ENCODE measurements at places on chromosomes 2 and 18. TPM values are rescaled to one million over a fixed set of nuclear protein-coding genes. Genes with fewer than 3 reads are reported as not detected.

VIT gene
- 0.31 TPM for total RNA-seq

SNTG2 gene
- total RNA-seq = 8.7 TPM

MEP1B gene
- not detected for total RNA-seq

GPR45 gene
- total RNA-seq = 0.29 TPM

LHCGR gene
- not detected for total RNA-seq

SERPINB11 gene
- not detected for total RNA-seq

CAPN13 gene
- total RNA-seq = not detected

LOXHD1 gene
- total RNA-seq = not detected

ANKRD53 gene
- not detected for total RNA-seq

SFT2D3 gene
- total RNA-seq = 11.4 TPM

MARS2 gene
- 4.1 TPM for total RNA-seq

NTSR2 gene
- not detected for total RNA-seq

SYT4 gene
- not detected for total RNA-seq

SPP2 gene
- not detected for total RNA-seq

UGT1A4 gene
- total RNA-seq = not detected

C1QL2 gene
- not detected for total RNA-seq

SERPINB12 gene
- not detected for total RNA-seq

ADRA2B gene
- total RNA-seq = not detected

OR6B2 gene
- not detected for total RNA-seq

SERPINB2 gene
- total RNA-seq = 0.74 TPM

SKOR2 gene
- total RNA-seq = not detected

OSBPL6 gene
- 0.03 TPM for total RNA-seq

ADCYAP1 gene
- not detected for total RNA-seq

CRACDL gene
- not detected for total RNA-seq

NCL gene
- total RNA-seq = 292 TPM

SLC14A1 gene
- 5.1 TPM for total RNA-seq

CD207 gene
- not detected for total RNA-seq

THAP4 gene
- total RNA-seq = 54.9 TPM

AKAIN1 gene
- not detected for total RNA-seq

SRSF7 gene
- total RNA-seq = 275 TPM

BOK gene
- 338 TPM for total RNA-seq

RAX gene
- total RNA-seq = not detected

ZNF385B gene
- total RNA-seq = not detected

SCN9A gene
- 11.5 TPM for total RNA-seq

SCYGR4 gene
- not detected for total RNA-seq

TMEM163 gene
- not detected for total RNA-seq

FAM168B gene
- 119 TPM for total RNA-seq

MROH2A gene
- total RNA-seq = not detected

RTKN gene
- 5.6 TPM for total RNA-seq

ZNF638 gene
- 98.4 TPM for total RNA-seq

NOSTRIN gene
- not detected for total RNA-seq

ACAA2 gene
- 144 TPM for total RNA-seq

SULT1C4 gene
- 1.7 TPM for total RNA-seq

PKDCC gene
- total RNA-seq = 60.1 TPM

BIN1 gene
- 76.5 TPM for total RNA-seq

TEKT4 gene
- total RNA-seq = not detected

ADNP2 gene
- 14.7 TPM for total RNA-seq

CRIM1 gene
- 249 TPM for total RNA-seq

ABCB11 gene
- total RNA-seq = not detected

ERBB4 gene
- not detected for total RNA-seq

C2orf15 gene
- not detected for total RNA-seq

CNGA3 gene
- total RNA-seq = not detected

GPBAR1 gene
- not detected for total RNA-seq

GAL3ST2 gene
- not detected for total RNA-seq

CABYR gene
- total RNA-seq = 9.5 TPM
